ENCODE measurements at places on chromosomes 12 and 14.

DNA sequence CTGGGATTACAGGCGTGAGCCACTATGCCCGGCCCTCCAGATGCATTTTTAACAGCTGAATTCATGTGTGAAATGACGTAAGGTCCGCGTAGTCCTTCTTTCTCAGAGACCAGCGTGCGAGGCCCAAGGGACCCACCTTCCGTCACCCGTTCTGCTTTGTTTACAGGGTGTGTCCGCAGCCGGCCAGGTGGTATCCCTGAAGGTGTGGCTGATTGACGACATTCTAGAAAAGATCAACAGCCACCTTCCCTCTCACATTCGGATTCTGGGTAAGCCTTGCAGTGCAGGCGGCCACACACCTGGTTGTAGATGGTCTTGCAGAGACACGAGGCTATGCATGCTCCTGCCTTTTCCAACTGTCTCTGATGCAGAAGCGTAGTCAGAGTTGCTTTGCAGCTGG lies 9.9 kb downstream of the PUS1 start:
- DNase-seq: no peak

GRCh38 chr12:82595941-82596340 lies 90.8 kb upstream of the TMTC2 start:
- DNase-seq: no peak

DNA sequence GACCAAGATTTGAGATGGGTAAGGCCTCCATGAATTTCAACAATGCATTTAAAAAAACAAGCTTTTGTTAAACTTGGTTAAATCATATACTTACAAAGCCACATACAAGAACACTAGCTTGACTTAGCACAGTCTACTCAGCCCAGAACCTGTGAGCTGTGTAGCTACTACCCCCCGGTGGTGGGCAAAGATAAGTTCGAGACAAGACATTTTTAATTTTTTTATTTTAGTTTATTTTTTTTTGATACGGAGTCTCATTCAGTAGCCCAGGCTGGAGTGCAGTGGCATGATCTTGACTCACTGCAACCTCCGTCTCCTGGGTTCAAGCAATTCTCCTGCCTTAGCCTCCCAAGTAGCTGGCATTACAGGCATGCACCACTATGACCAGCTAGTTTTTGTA lies 3.7 kb upstream of the NECAP1 start:
- DNase-seq: peak; percentile 19

DNA sequence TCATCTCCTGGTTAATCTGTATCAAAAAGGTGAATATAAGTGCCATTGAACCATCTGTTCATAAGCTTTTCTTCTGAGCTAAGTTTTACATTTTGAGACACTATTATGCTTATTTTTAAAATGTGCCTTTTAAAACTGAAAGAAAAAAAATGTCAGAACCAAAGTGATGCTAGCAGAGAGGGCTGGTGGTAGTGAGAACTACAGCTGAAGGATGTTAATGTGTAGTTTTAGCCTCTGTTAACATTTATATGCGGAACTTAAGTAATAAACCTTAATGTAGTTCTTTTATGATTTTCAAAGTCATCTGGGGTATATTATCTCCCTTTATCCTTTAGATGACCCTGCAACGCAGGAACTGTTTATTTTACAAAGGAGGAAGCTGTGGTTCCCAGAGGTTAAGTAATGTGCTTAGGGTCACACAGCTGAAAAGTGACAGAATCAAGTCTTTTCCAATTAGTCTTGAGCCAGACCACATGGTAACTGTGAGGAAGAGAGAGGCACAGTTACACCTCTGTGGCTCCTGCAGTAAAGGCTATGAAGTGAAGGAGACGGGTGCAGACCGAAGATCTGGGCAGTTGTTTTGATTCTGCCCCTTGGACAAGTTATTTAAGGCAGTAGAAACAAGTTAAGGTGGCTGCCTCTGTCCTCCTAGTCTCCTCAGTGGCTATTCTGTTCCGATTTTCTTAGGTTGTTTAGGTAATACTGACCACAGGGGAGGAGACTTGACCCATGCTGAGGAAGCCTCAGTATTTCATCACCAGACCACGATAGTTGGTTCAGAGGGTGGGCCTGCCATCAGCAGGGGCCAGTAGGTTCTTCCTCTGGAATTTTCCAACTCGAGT lies 23.9 kb downstream of the GNG2 start:
- no peak for DNase-seq

GRCh38 chr12:53005215-53005985 lies 856 bp upstream of the EIF4B start:
- no peak for DNase-seq

DNA sequence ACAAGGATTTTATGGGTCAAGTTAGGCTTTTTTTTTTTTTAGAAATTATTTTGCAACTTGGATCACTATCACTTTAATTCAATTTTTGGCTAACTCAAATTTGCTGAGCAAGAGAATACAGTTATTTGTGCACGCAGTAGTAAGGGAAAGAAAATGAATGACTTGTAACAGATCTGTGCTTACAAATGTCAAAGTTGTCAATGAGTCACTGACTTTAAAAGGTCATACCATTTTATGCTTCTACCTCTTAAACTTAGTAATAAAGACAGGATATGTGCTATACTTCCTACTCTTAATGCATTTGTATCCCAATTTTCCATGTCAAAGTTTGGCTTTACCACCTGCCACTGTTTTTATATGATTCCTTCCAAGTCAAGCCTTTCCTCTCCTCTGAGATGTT lies 131.1 kb upstream of the FBXO33 start:
- DNase-seq: no peak

GRCh38 chr14:55336691-55337090 lies 65.5 kb downstream of the FBXO34 start:
- no peak for DNase-seq

DNA sequence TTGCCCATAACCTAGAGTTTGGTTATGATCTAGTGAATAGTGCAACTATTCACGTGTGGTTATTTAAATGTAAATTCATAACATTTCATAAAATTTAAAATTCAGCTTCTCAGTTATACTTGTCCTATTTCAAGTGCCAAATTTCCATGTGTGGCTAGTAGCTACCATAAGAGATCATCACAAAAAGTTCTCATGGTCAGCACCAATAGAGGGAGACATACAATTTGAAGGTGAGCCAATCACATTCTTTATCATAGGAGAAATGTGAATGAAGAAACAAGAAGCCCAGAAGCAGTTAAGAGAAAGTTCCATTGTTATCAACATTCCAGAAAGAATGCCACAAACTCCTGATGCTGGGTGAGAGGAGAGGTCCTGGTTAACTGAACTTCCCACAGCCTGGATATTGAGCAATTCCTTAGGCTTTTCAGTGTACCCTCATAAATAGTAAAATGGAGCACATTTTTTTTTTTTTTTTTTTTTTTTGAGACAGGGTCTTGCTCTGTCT lies 892.9 kb upstream of the USP15 start:
- DNase-seq: no peak

DNA sequence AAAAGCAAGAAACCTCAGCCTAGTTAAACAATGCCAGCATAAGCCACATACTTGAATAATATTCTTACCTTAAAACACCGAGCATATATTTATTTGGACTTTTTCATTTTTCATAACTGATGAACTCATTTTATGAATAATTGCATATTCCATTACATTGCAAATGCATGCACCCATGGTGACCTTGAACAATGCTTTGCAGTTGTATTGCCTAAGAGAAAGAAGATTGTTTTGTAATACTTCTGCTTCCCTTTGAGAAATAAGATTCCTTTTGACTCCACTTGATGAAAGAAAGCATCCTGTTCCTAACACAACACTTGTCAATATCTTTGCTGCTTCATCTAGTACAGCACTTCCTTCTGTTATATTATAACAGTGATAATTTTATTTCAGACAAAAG lies 1182.2 kb downstream of the FLRT2 start:
- no peak for DNase-seq

DNA sequence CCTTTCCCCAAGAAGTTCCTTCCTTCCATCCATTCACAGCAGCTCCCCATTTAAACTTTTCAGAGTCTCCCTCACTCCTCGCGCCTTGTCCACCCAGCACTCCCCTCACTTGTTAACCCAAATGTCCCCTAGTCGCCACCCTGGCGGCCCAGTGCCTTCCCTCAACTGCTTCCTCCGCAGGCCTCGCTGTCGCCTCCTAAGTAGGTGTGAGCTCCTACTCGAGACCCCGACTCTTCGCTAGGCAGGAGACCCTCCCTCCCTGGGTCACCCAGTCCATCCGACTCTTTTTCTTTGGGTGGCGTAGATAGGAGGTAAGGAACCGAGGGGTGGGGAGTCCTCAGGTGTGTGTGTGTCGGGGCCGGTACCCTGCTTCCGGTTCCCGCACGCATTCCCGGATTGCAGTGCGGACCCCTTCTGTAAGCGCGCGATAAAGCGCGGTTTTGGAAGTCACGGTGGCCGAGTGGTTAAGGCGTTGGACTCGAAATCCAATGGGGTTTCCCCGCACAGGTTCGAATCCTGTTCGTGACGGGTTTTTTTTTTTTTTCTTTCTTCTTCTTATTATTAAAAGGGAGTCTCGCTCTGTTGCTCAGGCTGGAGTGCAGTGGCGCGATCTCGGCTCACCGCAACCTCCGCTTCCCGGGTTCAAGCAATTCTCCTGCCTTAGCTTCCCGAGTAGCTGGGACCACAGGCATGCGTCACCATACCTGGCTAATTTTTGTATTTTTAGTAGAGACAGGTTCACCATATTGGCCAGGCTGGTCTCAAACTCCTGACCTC lies 823 bp upstream of the SMARCC2 start:
- peak; percentile 84 for DNase-seq

GRCh38 chr14:55302367-55303124 lies 31.3 kb downstream of the FBXO34 start:
- DNase-seq: no peak

DNA sequence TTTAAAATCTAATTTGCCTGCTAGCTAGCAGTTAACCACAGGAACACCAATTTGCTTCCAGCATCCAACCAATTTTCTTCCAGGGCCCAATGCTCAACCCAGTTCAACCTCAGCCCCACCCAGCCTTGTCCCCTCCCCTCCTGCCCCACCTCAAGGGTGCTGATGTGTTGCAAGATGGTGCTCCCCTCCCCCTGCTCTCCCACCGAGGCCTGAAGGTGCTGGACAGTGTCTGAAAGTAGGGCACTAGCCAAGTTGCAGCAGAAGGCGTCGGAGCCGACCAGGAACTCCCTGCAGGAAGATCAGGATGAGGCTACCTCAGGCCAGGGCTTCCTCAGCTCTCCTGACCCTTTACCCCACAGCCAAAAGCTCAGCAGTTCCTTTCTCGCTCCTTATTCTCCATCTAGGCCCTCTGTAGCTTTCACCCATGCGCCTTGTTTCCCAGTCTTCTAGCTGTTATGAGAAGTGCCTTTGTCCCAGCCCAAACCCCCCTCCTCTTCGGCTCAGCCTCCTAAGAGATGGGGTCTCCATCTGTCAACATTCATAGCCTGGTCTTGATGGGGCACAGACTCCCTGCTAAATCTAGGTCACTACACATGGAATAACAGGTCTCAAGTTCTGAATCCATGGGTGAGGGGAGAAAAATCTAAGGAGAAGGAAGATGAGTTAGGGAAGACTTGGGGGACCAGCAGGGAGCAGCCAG lies 3.6 kb downstream of the STAT6 start:
- DNase-seq: no peak

- DNase-seq: no peak
These were observed 327.7 kb downstream of the TMEM121 start for GRCh38 chr14:105853907-105854599.

- no peak for DNase-seq
These were observed 378.8 kb downstream of the ALG10 start for GRCh38 chr12:34400986-34401658.

GRCh38 chr12:67593461-67594330 lies 54.8 kb upstream of the DYRK2 start:
- DNase-seq: no peak

DNA sequence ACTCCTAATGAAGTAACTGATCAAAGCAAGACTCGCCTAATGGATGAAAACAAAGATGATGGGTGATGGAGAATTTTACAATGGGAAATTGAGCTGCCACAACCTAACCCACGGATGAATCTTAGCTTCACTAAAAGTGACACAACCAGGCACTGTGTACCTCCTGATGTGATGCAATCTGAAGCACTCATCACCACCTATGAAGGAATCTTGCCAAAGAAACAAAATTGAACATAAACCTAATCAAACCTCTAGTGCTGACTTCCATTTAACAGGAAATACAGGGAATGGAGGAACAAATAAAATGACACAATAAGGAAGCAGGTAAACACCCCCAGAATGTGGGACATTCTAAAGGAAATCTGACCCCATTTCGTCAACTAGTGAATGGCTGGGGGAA lies 13.3 kb upstream of the RARG start:
- DNase-seq: no peak

DNA sequence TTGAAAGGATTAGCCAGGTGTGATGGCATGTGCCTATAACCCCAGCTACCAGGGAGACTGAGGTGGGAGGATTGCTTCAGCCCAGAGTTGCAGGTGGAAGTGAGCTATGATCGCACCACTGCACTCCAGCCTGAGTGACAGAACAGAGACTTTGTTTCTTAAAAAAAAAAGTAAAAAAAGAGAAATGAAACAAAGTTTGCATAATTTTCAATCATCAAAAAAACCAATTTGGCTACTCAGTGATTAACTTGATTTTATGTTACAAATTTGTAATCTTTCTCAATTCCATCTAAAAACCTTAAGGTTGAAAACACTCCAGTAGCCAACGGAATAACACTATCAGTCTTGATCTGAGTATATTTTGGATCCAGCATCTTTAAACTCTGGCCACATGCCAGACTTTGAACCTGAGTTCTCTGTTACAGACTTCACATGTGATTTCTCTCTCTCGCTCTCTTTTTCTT lies 12.6 kb upstream of the DENND5B start:
- DNase-seq: no peak

DNA sequence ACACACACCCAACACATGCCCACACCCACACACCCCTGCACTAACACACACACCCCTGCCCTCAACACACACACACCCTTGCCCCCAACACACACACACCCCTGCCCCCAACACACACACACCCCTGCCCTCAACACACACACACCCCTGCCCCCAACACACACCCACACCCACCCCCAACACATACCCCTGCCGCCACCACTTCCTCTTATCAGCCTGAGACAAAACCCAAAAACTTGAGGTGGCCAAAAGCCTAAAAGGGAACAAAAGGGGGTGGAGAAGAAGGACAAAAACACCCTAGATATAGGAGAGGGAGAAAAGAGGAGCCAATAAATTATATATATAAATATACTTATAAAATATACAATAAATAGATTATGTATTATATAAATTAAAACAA lies 9.1 kb upstream of the DEGS2 start:
- DNase-seq: no peak

DNA sequence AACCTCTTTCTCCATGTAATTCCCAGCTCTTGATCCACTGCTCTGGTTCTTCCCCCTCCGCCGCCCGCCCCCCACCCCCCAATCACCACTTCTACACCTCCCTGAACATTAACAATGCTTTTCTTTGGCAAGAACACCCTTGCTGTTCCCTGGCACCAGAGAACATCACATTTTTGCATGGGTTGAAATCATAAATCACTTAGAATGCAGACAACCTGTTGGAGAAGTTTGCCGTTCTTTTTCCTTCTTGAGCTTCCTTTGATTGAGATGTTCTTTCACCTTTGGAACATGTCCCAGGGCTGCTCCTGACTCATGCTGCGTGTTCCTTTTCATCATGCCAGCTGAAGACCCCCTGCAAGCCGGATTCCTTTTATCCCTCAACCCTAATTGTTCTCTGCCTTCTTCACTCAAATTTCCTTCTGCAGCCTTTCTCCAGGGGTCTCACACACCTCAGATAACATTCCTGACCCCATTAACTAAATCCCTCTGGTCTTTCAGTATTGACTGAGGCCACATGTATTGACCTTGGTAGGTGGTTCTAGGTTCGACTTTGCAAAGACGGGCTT lies 294.1 kb upstream of the TMPO start:
- DNase-seq: no peak
